Activated CD8-positive, alpha-beta memory T cell treated with anti-CD3 and anti-CD28 coated beads for 1 hour (primary cell): ENCODE measurements at places on chromosomes 5 and 9.

DNA sequence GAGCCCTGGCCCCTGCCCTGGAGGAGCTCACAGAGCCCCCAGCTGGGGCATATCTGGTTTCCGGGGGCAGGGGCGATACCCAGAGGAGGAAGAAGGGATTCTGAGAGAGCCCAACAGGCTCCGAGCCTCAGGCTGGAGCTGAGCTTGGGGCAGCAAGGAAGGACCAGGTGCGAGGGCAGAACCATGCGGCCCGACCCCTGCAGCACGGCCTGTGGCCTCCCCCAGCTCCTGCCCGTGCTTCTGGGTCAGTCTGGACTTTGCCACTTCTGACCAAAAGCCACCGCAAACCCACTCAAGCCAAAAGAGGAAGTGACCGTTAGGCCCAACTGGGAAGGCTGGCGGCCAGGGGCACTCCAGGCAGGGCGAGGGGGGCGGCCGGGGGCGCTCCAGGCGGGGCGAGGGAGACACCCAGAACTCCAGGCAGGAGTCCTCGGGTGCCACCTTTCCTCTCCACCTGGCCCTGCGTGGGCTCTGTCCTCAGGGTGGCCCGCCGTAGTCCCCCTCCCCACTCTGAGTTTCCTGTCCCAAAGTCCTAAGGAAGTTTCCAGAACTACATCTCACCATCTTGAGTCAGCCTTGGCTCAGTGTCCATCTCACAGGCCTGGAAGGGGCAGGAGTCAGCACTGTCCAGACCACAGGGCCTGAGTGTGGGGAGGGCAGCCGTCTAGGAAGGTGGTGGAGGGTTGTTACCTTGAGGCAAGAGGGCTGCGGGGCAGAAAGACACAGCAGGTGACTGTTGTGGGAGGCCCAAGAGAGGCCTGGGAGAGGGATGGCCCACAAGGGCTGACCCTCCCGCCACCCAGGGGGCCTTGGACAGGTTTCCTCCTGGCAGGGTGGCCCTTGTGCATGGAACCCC lies 946 bp upstream of the LTC4S start:
- DNase-seq = no peak

DNA sequence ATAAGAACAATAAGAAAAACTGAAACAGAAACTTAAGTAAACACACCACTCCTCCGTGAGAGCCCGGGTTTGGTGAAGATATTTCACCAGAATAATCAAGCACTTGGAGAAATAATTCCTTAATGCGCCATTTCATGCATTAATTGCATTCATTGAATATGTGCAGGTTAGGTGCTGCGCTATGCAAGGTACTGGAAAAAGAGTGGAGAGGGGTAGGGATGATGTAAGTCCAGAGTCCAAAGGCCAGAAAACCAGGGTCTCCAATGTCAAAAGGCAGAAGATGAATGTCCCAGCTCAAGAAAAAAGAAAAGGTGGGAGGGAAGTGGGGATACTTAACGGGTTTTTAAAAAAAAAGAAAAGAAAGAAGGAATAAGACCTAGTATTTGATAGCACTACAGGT lies 669 bp upstream of the ZFP37 start:
- no peak for DNase-seq

DNA sequence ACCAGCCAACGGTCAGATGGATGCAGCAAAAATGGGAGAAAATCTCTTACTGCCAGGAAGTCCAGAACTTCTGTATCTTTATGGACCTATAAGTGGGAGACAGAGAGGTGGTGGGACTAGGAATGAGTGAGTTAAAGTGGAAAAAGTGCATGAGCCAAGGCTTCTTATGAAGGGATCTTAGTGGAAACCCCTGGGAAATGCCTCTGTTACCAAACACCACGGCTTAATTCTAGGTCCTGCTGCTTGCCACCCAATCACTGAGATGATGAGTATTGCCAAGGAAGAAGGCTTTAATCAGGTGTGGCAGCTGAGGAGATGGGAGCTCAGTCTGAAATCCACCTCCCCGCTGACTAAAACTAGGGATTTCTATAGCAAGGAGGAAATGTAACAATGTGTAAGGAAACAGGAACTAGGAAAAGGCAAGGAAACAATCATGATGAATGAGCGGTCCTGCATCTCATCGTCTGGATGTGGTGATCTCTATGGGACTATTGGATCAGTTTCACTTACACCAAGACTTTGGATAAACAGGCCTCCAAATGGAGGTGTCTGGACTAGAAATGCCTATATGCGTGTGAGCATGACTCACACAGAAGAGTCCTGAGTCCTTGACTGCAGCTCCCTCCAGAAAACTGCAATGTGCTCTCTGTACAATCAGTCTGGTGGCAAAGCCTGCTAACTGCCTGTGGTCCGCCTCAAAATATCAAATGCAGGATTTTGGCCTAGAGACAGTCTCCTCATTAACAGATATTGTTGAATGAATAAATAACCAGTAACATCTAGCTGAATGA lies 98.2 kb upstream of the PRR16 start:
- no peak for DNase-seq

DNA sequence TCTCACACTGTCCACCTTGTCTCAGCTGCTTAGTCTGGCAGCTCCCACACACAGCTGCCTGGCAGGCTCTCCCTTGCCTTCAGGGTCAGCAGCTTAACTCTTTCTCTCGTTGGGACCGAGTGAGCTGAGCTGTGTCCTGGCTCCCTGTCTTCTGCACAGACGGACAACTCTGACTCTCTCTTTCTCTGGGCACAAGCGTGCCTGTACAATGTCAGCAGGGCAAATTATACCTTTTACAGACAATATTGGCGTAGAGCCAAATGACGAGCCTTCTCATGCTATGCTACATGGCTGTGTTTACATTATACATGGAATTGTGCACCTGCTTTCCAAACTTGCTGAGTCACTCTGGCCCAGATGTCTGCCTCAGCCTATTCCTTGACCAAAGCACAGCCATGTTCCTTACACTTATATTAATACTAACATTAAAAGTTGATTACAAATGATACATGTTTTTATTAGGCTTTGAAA lies 188.6 kb downstream of the CYLC2 start:
- DNase-seq = no peak

DNA sequence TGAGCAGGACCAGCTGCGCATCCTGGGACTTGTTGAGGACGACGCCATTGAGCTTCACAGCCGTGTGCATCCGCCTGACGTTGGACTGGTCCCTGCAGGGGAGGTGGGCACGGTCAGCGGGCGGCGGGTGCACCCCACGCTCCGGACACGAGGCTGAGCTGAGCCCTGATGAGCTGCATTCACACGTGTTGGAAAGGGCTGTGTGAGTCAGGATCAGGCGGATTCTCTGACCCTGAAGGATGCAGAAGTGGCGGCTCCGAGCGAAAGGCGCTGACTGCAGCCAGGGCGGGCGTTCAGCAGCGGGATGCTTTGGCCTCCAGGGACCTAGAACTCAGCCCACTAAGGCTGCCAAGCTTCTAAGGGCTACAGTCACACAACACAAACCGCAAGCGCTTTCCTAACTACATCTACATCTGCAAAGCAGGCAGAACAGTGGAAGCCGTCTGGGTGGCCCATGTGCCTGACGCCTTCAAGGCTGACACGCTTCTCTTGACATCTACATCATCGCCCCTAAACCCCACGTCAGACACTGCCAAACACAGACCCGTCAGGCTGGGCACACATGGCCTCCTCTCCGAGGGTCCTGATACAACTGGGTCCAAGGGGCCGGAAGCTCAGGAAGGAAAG lies 44.9 kb downstream of the NKD2 start:
- no peak for DNase-seq
